Bronchial smooth muscle cell (primary cell): ENCODE measurements at places on chromosomes 5 and 9. TPM values are rescaled to one million over a fixed set of nuclear protein-coding genes. Genes with fewer than 3 reads are reported as not detected.

The GLRA1 gene
- not detected in 2 replicates for total RNA-seq

The STC2 gene
- total RNA-seq: 315 and 727 TPM in 2 replicates

The DROSHA gene
- total RNA-seq: 42.4 and 48.9 TPM in 2 replicates

The GDF9 gene
- under 0.01 and 0.09 TPM in 2 replicates for total RNA-seq

The GRXCR2 gene
- total RNA-seq: not detected in 2 replicates

The ZDHHC11 gene
- total RNA-seq: 0.47 and 3.3 TPM in 2 replicates

The KIF20A gene
- 4.0 and 10.2 TPM in 2 replicates for total RNA-seq

The ARSI gene
- total RNA-seq: 9.9 and 16.3 TPM in 2 replicates

The ELOVL7 gene
- total RNA-seq: under 0.01 and 0.09 TPM in 2 replicates

The MSMP gene
- not detected in 2 replicates for total RNA-seq
